ENCODE measurements at places on chromosomes 6 and 20.

- DNase-seq, result no peak
These were observed 196.5 kb upstream of the OPRM1 start for GRCh38 chr6:153842491-153842890.

GRCh38 chr6:89467437-89467836 lies 34.5 kb downstream of the ANKRD6 start:
- no peak for DNase-seq

GRCh38 chr6:27758491-27758890 lies 153.7 kb downstream of the OR2B2 start:
- no peak for DNase-seq

- no peak for DNase-seq
These were observed 136.6 kb downstream of the PXDC1 start for GRCh38 chr6:3614918-3615317.

DNA sequence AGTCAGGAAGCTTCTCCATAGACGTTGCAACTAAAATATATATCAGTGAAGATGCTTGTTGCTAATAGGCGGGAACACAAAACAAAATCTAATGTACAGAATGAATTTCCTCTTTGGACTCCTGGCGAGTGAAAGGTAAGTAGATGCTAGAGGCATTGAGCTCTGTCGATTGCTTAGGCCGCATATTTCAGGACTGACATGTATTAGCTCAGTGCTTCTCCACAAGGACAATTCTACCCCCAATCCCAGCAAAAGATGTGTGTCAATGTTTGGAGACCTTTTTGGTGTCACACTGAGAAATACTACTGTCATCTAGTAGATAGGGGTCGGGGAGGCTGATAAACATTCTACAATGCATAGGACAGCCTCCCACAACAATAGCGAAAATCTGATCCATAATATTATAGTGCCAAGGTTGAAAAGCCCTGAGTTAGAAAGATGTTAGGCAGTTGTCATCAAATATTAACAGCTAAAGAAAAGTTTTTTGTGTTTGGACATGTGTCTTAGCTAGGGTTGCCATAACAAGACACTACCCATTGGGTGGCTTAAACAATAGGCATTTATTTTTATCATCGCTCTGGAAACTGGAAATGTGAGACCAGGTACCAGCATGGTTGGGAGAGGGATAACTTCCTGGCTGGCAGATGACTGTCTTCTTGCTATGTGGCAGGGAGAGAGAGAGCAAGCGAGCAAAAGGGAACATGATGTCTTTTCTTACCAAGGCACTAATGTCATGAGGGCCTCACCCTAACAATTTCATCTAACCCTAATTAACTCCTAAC lies 48.0 kb upstream of the BCAS1 start:
- DNase-seq, result no peak

DNA sequence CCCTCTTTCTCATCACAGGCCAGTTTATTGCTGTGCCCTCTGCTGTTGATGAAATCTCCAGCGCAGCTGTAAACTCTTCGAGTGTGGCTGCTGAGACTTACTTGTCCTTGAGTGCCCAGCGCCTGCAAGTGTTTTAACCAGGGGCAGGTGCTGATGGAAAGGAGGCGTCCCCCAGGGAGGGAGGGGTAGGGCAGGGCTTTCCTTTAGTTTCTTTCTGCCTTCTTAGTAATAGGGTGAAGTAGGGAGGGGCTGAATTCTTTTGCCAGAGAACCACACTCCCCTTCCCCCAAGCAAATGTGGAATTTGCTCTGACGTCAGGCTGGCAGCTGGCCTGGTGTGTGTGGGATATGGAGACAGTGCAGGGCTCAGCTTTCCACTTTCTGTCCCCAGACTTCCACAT lies 61.2 kb downstream of the IGF2R start:
- no peak for DNase-seq

DNA sequence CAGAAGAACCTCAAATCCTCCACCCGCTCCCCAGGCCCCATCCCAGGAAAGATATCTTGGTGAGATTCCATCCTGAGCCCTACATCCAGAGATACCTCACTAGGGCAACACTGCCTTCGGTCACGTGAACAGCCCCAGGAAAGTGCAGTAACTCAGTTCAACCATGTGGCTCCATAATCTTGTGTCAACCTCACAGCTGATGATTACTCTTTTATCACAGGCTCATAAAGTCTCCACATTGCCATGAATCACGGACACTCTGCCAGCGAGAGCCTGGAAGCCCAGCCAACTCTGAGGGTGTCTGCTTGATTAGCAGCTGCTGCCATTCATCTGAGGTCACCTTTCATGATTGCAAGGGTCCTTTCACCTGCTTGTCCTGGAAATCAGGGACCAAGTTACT lies 175.8 kb upstream of the LRFN2 start:
- DNase-seq, result no peak

DNA sequence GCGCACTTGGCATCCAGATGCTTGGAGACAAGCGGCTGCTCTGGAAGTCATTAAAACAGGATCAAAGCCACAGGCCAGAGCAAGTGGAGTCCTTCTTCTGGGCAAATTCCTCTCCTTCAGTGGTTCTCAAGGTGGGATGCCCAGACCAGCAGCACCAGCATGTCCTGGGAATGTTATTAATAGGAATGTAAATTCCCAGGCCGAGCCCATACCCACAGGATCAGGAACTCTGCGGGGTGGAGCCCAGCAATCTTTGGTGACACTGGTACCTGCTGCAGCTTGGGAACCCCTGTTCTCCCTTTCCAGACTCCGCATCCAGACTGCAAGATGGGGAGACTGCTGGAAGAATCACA lies 44.6 kb downstream of the CPNE5 start:
- no peak for DNase-seq

GRCh38 chr6:132466952-132467351 lies 46.0 kb downstream of the STX7 start:
- DNase-seq, result no peak

- no peak for DNase-seq
These were observed 69.4 kb upstream of the CLDN20 start for GRCh38 chr6:155194399-155194798.

DNA sequence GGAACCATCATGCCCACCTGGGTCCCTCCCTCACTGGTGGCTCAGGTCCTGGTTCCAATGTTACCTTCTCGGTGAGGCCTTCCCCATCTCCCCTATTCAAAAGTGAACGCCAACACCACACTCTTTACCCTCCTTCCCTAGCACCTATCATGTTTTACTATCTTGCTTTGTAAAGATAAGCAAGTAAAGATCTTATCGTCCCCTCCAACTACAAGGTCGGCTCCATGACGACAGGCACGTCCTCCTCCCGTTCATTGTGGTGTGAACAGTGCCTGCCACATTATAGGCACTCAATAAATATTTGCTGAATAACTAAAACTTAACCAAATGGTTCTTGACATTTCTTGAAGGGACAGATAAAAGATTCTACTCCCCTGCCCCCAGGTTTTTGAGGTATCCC lies 147.1 kb downstream of the PREX1 start:
- DNase-seq, result no peak

- DNase-seq, result peak; percentile 89
These were observed 148.5 kb downstream of the HDGFL1 start for GRCh38 chr6:22717915-22718314.

DNA sequence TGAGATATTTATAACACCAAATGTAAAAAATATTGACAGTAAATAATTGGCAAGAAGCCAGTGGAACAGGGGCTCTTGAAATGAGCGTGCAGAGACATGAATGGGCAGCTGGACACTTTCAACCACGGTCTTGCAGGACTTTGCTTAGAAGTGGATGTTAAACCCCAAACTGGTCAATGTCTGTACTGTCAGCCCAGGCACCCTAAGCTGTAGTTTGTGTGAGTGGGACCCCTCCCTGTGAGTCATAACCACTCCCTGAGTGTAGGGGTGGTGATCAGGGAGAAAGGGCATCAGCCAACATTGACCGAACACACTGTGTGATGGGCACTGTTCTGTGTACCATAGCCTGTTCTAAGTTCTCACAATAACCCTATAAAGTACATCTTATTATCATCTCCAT lies 108.6 kb downstream of the FIG4 start:
- DNase-seq, result no peak

GRCh38 chr6:7723554-7723953 lies 2.3 kb upstream of the BMP6 start:
- no peak for DNase-seq

GRCh38 chr20:46036370-46036769 lies 7.4 kb downstream of the SLC12A5 start:
- no peak for DNase-seq

DNA sequence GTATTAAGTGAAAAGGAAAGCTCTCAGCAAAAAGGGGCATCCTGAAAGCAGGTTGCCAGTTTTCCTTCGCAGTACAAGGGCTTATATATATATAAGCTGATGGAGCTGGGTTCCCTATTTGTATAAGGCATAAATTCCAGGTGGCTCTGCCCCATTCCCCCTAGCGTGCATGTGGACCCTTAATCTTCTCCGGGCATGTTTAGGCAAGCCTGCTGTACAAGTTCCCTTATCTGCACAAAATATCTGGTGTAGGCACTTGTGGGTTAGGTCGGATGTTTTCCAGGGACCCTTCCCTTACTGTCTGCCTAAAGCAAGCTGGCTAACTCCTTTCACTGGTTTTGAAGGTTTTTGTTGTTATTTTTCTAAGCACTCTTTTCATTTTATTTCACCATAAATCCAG lies 140.7 kb downstream of the FUT9 start:
- DNase-seq, result no peak

- no peak for DNase-seq
These were observed 149.3 kb downstream of the UTRN start for GRCh38 chr6:144434308-144434990.

DNA sequence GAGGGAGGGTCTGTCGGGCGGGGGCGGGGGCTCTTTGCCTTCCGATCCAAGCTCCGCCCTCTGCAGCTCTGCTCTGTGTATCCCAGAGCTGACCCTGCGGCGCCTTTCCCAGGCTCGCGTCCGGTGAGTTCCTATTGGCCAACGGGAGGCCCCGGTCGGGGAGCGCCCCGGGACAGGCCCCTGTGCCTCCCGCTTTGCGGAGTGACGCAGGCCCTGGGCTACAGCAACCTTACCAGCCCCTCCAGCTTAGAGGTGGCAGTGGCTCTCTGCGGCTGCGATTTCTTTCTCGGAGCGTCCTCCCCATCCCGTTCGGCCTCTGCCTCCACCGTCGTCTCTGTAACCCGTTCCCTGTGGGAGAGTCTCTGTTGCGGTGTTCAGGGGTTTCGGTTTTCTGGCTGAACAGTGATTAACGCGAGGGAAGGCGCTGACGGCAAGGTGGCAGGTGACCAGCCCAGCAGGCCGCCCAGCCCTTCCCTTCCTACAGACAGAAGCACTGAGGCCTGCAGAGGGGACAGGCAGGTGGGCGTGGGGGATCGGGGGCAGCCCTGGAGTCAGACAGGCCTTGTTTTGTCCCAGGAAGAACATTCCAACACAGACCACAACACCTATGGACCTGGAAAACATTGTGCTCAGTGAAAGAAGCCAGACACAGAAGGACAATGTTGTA lies 18.1 kb upstream of the CEBPB start:
- no peak for DNase-seq

- DNase-seq, result no peak
These were observed 18.1 kb downstream of the SLC17A9 start for GRCh38 chr20:62970307-62971210.

GRCh38 chr6:43211955-43212354 lies 17.3 kb downstream of the DNPH1 start:
- no peak for DNase-seq

DNA sequence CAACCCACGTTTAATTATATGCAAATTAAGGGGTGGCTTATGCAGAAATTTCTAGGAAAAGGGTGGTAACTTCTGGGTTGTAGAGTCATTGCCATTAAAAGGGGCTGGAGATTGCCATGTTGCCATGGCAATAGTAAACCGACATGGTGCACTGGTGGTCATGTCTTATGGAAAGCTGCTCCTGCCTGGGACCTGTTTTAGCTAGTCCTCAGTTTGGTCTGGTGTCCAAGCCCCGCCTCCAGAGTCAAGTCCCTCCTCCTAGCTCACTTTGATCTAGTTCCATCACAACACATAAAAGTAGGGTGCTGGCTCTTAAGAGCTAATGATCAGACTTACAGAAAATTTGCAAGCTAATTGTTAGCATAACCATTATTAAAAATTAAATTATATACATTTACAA lies 5.3 kb downstream of the SLC22A2 start:
- DNase-seq, result no peak

- DNase-seq, result no peak
These were observed 29.4 kb downstream of the UTRN start for GRCh38 chr6:144314562-144314961.

GRCh38 chr6:15977050-15977449 lies 151.8 kb upstream of the MYLIP start:
- no peak for DNase-seq

- no peak for DNase-seq
These were observed 36.5 kb downstream of the NOX3 start for GRCh38 chr6:155419161-155419560.

- DNase-seq, result peak; percentile 54
These were observed 15.1 kb upstream of the FOXC1 start for GRCh38 chr6:1594445-1595200.

DNA sequence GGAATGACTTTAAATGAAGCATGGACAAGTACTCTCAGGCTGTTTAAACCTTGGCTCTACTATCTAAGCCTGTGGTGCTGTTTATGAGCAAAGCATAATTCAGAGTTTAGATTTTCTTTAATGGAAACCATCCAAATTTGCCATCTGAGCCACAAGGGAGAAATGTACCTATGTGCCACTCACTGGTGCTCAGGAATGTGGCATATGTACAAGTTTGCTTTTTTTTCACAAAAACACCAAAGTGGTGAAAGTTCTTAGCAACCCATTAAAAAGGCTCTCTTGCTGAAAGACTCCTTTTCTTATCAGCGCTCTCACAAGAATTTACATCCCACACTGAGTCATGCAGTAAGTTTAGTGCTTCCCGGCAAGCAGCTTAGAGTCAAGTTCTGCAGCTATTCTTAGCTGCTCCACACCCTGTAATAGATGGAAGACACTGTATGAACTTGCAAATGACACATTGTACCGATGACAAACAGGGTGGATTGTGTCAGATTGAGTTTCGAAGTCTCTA lies 57.3 kb upstream of the MLIP start:
- DNase-seq, result no peak

DNA sequence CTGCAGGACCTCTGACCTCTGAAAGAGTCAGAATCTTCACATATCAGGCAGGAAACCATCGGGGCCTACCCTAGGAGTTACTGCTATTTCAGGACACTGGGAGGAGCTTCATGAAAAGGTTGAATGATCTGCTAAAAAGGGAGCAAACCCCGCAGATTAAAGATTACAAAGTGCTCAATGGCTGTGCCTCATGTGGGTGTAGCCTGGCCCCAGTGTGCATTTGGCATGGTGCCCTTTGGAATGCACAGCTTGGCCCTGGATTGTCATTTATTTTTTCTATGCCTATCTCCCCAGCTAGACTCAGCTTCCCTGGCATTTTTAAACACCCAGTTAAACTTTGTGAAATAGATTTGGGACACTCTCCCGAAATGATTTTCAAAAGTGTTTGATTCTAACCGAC lies 368.5 kb upstream of the SPTLC3 start:
- DNase-seq, result no peak

GRCh38 chr20:63009988-63010769 lies 3.4 kb upstream of the BHLHE23 start:
- peak; percentile 45 for DNase-seq

DNA sequence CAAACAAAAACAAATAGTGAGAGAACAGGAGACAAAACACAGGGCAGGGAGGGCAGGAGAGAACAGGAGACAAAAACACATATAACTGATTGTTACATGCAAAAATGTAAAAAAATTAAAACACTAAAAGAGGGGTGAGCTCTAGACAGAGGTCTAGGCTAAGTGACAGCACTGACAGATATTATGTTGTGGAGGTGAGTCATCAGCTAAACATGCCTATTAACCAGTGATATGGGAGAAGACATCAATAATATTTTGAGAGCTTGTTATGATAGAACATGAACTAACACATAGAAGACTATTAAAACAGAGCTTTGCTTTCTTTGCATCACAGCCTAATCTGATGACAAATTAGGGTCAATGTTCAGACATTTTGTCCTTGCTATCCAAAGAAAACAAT lies 972.7 kb downstream of the PRIM2 start:
- no peak for DNase-seq

Measured in NCI-H146 (cell line).